ENCODE measurements at places on chromosomes 5 and 9.

DNA sequence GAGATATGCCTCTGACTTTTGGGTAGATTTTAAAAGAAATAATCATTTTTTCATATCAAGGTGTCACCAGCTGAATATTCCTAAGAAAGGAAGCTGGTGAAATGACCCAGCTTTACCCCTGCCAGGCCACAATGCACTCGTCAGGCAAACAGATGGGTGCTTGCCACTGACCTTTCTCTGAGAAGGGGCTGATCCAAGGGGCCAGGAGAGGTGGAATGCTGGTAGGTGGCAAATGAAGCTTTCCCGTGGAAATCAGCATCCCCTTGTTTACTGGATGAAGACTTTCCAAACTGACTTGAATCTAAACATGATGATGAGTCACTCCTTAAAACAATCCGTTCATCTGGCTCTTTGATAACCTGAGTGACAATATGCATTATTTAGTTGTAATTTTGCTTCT lies 44.3 kb upstream of the PLPP6 start:
- no peak for DNase-seq

DNA sequence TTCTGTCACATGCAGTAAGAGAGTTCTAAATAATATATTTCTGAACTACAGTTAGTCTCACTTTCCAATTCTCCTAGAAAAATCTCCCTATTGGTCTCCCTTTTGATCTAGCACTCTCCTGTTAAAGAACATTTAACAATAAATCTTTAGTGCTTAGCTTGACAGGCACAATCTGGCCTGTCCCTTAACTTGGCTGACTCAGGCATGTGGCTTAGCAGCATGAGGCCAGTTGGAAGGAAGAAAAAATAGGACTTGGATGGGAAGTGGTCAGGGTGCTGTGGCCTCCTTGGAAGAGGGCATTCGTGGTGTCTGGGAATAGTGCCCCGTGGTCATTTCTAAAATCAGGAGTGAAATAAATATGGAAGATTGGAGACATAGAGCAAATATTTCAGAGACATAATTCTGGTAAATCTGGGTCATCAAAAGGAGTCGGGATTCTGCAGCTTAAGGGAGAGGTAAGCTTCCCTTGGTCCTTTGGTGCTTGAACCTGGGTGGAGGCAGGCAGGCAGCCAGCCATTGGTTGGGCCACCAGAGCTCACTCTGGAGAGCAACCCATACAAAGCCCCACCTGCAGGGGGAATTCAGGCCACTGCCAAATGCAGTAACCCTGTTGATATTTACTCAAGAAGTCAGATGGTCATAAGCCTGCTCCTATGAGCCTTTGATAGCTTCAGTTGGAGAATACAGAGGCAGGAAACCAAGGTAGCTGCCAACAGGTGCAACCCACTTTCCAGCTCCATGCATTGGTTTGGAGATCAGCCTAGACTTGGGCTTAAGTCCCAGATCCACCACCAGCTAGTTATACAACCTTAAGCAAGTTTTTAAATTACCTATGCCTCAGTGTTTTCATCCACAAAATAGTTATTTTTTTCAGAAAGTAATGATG lies 28.8 kb upstream of the TLE4 start:
- no peak for DNase-seq

DNA sequence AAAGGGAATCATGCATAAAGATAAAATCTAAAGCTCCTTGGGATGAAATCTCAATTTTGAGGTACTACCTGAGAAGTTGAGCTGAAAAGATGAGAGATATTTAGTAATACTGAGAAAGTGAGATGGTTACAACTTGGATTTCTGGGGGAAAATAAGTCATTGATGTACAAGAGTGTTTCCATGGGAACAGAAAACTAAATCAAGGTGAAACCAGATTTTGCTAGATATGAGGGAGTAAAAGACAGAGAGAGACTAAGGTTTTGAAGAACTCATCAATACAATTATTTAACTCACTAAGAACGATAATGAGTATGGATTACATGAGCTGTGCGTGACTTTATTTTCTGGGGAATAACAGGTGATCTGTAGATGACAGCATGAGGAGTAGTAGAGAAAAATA lies 10.2 kb upstream of the ST8SIA4 start:
- no peak for DNase-seq

DNA sequence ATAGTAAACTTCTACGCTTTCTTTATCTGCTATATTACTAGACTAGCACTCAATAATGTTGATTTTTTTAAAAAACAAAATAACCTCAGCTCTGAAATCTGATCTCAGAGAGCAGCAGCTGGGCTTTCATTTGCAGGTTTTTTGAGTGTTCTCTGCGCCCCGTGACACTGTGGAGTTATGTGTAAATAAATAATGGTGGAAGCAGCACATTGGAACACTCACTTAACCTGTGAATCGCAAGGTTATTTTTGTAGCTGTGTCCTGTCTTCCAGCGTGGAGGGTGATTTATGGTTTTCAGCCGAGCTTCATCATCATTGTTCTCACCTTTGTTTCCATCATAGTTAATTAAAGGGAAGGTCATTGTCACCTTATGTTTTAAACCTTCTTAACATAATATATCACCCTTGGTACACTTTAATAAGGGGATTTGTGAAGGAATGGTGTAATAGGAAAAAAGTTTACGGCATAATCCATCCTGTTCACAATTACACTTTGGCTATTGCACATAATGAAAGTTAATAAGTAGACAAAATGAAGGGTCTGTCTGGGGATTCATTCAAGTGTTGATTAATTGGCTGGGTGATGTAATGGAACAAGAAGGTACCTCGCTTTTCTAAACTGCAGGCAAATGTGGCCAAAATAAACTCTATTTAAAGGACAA lies 493.3 kb upstream of the ADAMTS16 start:
- no peak for DNase-seq

- no peak for DNase-seq
Measured at GRCh38 chr9:76159293-76159926, 234.8 kb downstream of the RFK start.

DNA sequence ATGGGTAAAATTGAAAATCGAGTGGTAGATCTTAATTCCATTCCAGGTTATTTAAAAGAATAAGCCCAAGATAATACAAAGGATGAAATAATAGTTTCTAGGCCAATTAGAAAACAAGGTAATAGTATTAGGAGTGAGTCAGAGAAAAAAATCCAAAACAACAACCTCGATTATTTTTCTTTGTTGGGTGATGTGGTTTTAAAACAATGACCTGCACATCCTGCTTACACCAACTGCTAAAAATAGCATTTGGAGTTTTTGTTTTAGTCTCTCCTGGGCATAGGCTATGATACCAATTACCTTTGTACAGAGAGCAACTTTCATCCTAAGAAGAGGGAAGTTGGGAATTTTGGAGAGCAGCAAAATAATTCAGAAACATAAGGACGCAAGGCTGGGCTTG lies 101.7 kb upstream of the MYO10 start:
- no peak for DNase-seq

- no peak for DNase-seq
Measured at GRCh38 chr9:93646640-93647178, 70.3 kb downstream of the PHF2 start.

GRCh38 chr9:18658804-18659705 lies 185.1 kb downstream of the ADAMTSL1 start:
- no peak for DNase-seq

- DNase-seq, result no peak
Measured at GRCh38 chr5:14935341-14935740, 63.8 kb upstream of the ANKH start.

- DNase-seq, result no peak
Measured at GRCh38 chr9:131012023-131012334, 3.0 kb downstream of the LAMC3 start.

GRCh38 chr5:88390481-88390880 lies 121.8 kb upstream of the TMEM161B start:
- DNase-seq, result no peak

DNA sequence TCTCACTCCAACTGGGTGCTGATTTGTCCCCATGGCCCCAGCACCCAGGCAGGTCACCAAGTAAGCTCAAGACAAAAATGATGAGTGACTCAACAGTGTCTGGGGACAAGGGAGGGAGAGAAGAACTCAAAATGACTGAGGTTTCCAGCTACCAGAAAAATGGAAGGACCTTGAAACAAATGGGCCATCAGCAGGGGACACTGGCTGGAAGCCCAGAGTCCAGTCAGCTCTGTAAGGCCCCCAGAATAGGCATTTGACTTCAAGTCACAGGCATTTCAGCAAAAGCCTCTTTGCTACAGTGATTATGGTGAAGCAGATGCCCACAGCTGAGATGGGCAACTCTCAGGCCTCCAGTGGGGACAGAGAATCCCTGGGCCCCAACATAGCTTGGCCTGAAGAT lies 139.0 kb upstream of the GABRP start:
- DNase-seq, result no peak

DNA sequence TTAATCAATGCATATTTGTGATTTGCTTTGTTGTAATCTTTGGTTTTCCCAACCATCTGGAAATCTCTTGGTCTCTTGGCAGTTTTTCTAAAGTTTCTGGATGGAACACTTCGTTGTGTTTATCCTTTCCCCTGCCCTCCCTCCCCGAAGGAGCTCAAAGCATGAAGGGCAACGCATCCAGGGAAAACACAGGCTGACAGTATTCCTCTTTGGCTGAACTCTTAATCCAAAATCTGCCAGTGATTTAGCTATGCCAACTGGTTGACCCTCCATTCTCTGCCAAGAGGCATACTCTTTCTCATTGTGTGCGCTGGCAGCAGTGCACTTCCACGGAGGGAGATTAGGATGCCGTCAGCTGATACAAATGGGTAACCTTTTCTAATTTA lies 20.5 kb downstream of the ZBTB34 start:
- DNase-seq, result no peak

DNA sequence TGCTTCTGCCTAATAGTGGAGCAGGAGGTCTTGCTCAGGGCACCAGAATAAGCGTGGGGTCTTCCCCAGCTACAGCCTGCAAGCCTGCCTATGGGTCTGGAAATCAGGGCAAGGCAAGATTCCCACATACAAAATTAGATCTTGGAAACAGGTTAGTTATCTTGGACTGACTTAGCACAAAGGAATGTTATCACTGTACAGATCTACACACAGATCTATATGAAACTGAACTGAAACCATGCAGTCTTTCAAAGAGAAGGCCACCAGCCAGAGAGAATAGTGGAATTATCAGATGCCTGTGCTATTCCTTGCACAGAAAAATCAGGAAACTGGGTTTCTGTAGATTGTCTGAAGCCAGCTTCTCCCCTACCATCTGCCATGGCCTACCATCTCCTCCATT lies 585.7 kb downstream of the ACTL7B start:
- no peak for DNase-seq

- no peak for DNase-seq
Measured at GRCh38 chr5:141825241-141825671, 53.0 kb downstream of the PCDH1 start.

GRCh38 chr5:34524123-34524522 lies 132.0 kb upstream of the RAI14 start:
- DNase-seq, result no peak

DNA sequence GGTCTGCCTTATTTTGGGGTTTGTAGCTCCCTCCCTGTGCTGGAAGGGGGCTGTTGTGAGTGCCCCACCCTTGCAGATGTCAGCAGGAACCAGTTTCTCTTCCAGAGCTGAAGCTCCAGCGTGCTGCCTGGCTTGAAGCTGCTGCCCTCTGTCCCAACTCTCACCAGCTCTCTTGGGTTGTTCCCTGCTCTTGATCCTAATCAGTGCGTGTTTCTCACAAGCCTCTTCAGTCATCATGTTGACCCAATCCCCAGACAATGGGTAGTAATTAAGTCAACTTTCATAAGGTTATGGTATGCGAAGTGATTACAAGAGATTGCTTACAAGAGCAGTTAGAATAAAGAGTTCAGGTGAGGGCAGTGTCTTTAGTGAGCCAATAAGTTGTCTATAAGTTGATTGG lies 57.0 kb downstream of the PDE8B start:
- DNase-seq, result no peak

GRCh38 chr5:100904259-100904861 lies 1.3 kb upstream of the ST8SIA4 start:
- DNase-seq, result no peak

GRCh38 chr9:110316261-110317075 lies 21.2 kb downstream of the TXNDC8 start:
- DNase-seq, result no peak

GRCh38 chr9:93130861-93131481 lies 3.1 kb downstream of the NINJ1 start:
- DNase-seq, result no peak

DNA sequence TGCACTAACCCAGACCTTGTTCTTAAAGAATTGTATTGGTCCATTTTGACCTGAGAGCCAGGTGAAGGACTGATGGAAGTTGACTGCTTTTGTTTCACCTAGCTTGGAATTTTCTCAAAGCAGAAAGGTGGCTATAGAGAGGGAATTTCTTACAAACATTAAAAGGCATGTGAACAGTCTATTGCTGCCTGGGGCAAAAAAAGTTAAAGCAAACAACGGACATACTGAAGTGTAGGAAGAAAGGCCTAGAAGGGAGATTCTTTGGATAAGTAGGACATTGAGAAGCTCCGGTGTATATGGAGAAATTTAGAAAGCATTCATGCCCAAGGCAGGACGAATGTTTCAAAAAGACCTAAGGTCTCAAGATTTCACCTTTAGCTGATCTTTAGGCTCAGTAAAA lies 11.7 kb downstream of the CATSPER3 start:
- no peak for DNase-seq

DNA sequence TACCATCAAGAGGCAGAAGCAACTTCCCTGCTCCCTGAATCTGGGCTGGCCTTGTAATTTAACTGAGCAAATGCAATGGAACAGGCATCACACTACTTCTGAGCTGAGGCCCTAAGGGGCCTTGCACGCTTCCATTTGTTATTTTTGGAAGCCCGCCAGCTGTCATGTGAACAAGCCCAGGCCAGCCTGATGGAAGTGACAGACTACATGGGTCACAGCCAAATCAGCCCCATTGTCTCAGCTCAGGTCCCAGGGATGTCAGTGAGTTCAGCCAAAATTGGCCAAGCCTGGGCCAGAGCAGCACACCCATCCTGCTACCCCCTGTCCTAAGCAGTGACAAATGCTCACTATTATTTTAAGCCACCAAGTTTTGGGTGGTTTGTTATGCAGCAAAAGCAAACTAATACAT lies 72.8 kb downstream of the PRRT1B start:
- no peak for DNase-seq

DNA sequence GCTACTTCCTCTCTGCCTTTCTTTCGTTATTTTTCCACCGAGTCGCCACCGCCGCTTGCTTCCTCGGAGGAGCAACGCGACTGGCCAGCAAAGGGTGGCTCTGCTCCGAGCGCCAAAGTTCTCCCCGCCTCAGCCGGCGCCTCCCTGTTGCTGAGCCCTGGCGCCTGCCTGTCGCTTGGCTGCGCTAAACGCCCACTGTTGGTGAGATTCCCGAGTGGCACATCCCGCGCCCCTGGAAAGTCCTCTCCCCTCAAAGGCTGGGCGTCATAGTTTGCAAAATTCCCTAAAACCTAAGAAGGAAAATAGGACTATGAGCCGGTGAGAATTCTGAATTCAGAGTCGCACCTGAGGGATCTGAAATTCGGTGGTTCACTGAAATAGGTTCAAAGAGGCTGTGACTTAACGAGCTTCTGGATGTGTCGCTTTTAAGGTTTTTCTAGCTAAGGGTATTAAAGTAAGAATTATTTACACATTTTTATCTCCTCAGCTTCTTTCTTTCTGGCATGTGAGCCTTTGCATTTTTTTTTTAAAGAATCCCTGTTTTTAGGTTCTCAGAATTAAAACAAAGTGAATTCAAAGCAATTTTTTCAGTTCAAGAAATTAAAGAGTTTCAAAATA lies at the start of gene GRIN3A:
Gene GRIN3A (minus strand): TSS at position 82 of the 618 bp plus-strand sequence. CDS start 668 bp downstream, outside the sequence.
- no peak for DNase-seq

GRCh38 chr5:60916646-60917045 lies 28.2 kb downstream of the ERCC8 start:
- no peak for DNase-seq

GRCh38 chr5:62306323-62306895 lies 403 bp downstream of the KIF2A start:
- no peak for DNase-seq

- no peak for DNase-seq
Measured at GRCh38 chr9:36765077-36765390, 192.3 kb downstream of the MELK start.

Data from HCT116 (cell line).